ENCODE measurements at places on chromosomes 7 and 10.

- no peak for DNase-seq
Observed at GRCh38 chr7:82665966-82666507, 222.5 kb upstream of the CACNA2D1 start.

- no peak for DNase-seq
Observed at GRCh38 chr7:75721426-75721825, 17.3 kb downstream of the HIP1 start.

- no peak for DNase-seq
Observed at GRCh38 chr7:71286336-71286735, 154.4 kb downstream of the GALNT17 start.

DNA sequence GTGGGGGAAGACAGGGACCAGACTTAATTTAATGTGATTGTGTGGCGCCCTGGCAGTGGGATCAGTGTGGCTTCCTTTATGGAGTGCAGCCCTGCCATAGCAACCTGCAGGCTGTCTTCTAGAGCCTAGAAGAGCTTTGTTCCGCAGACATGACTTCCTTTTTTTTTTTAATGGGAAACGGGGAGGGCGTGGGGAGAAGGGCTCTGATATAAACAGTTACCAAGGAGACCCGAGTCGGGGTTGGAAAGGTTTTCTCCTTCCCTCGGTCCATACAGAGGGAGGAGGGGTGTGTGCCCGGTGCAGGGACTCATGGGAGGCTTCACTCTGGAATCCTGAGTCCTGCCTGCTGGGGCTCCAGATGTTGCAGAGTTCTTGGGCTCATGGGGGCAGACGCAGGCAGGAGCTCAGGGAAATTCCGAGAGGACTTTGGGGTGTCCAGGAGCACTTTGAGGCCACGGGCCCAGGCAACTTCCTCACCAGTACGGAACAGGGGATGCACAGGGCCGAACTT, 26.9 kb downstream of the TMEM120A start:
- DNase-seq, result peak; percentile 27

DNA sequence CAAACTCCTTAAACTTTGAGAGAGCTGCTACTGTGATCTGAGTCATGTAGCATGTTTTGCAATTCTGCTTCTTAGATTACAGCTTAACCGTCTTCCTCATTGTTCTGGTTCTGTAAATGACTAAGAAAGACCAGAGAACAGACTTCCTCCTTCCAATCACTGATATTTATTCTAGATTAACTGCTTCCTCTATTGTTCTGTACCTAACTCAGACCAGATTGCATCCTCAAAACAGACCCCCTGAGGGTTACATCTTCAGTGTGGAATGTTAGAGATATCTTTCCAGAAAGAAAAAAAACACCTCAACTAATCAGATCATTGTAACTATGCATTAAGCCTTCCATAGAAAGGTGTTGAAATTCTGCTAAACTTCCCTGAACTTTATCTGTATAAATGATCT, 5.7 kb upstream of the PIP start:
- DNase-seq, result no peak

DNA sequence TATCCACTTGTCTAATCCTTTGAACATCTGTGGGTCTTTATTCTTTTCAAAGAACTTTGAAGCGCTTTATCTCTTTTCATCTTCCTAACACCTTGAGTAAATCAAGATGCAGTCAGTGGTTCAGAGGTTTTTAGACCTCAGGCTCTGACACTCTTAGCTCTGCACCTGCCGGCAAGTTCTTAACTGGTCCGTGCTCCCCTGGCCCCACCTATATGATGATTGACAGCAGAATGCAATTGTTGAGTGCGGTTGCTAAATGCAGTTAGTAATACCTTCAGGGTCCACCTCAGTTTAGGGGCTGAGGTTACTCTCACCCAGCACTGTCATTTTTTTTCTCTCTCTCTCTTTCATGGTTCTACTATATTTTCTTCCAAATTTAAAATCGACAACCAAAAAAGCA, 854.2 kb upstream of the AUTS2 start:
- DNase-seq, result no peak

DNA sequence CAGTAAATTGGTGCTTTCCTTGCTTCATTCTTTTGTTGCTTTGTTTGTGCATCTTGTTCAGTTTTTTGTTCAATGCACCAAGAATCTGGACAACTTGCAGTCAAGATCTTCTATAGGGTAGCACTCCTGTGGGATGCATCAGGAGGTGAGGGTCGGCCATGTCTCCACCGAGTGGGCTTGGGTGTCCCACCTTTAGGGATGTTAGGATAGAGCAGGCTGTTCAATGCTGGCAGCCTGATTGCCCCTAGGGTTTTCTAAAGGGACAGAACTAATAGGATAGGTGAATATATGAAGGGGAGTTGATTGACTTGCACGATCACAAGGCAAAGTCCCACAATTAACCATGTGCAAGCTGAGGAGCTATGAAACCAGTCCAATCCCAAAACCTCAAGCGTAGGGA, 109.9 kb downstream of the GLRX3 start:
- no peak for DNase-seq

DNA sequence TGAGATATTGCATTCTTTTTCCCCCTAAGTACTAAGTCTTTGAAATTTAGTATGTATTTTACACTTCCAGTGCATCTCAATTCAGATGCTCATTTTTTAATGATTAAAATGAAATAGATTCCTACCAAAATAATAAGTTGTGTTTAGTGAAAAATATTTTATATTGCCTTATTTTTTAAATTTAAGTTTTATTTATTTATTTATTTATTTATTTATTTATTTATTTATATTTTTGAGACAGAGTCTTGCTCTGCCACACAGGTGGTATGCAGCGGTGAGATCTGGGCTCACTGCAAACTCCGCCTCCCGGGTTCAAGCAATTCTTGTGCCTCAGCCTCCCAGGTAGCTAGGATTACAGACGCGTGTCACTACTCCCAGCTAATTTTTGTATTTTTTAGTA, 95.5 kb downstream of the RPS24 start:
- no peak for DNase-seq

DNA sequence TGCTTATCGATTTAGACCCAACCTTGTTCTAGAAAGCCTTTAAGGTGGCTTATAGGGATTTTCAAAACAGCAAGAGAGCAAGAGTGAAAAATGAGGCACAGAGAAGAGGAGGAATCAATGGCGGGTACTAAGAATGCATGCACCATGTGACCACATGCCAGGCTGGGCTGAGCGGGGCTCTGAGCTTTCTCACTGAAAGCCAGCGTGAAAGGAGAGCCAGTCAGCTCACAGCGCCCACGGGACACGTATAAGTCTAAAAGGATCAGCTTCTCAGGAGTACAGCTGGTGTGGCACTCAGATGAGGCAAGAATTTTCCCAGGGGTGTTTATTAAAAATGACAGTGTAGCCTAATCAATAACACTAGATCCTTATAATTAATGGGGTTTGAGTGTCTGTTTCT, 114.3 kb downstream of the SLIT1 start:
- no peak for DNase-seq

- no peak for DNase-seq
Observed at GRCh38 chr7:147412782-147413556, 1177.6 kb upstream of the C7orf33 start.

DNA sequence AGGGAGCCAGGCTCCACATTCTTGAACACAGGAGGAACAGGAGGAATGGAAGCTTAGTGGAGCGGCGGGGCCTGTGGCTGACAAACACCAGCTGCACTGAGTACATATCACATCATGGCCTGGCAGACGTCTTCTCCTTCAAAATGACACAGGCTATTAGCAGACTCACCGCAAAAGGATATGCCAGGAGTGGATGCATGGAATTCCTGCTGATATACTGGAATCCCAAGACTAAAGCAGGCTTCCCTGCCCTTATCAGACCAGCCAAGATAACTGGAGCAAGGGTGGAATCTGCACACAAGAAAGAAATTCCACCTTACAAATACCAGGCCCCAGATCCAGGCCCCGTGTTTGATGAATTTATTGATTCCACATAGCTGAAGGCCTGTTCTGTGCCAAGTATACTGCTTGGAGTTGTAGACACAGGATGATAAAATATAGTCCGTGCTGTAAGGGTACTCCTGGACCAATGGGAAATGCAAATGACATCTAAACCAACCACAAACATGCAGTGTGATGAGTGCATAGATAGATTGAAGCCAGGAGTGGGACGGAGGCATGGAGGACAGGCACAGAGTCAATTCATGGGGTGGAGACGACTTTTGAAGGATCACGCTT, 480.5 kb upstream of the ZMIZ1 start:
- DNase-seq, result no peak

- no peak for DNase-seq
Observed at GRCh38 chr10:100020886-100021253, 11.1 kb upstream of the DNMBP start.

DNA sequence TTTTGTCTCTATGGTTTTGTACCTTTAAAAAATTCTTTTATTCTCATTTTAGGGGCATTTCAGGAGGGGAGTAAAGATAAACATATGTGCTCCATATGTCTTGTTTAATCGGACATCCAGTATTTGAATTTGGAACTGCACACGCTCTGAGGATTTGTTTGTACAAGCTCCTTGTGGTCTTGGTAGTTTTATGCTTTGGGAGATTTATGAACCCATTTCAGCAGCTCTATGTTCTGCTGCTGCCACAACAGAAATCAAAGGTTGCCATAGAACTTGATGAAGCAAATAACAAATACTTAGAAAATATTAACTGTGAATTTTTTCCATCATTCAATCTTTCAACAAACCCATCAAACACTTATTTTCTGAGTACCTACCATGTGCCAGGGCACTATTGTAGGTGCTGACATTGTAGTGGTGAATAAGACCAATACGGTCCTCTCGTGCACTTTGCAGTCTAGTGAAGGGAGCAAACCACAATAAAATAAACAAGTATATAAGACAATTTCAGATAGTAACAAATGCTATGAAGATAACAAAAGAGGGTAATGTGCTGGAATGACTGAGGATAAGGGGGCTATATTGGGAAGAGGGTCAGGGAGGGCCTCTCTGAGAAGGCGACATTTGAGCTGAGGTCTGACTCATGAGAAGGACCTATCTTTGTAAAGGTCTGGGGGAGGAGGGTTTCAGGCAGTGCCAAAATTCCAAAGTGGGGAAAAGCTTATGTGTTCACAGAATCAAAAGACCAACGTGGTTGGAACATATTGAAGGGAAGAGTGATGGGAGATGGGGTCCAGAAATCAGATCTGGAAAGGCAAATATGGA, 30.4 kb downstream of the MYPN start:
- DNase-seq, result no peak

GRCh38 chr7:148865283-148865682, 18.8 kb downstream of the EZH2 start:
- no peak for DNase-seq

GRCh38 chr7:93055543-93056107, 62.2 kb downstream of the SAMD9 start:
- DNase-seq, result no peak

GRCh38 chr7:20270867-20271266, 53.7 kb upstream of the MACC1 start:
- DNase-seq, result no peak

- no peak for DNase-seq
Observed at GRCh38 chr7:111312966-111313365, 222.0 kb downstream of the LRRN3 start.

GRCh38 chr7:94182066-94182465, 177.9 kb upstream of the BET1 start:
- DNase-seq, result no peak

DNA sequence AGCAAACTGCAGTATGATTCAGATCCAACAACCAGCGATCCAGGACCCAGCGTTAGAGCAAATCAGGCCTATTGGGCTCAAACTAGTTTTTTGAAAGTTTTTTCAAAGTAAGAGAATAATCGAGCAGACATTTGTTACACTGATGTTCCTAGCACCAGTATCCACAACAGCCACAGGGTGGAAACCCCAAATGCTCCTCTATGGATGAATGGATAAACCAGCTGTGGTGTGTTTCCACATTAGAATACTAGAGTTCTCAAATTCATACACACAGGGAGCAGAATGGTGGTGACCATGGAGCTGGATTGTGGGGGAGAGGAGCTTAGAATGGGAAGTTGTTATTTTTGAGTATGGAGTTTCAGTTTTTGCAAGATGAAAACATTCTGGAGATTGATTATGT, 60.7 kb downstream of the PDIA4 start:
- no peak for DNase-seq

GRCh38 chr10:11336722-11337162, 274.7 kb downstream of the USP6NL start:
- no peak for DNase-seq

GRCh38 chr10:99357691-99358090, 28.5 kb downstream of the CNNM1 start:
- DNase-seq, result no peak

- no peak for DNase-seq
Observed at GRCh38 chr10:51924359-51924758, 225.0 kb upstream of the CSTF2T start.

DNA sequence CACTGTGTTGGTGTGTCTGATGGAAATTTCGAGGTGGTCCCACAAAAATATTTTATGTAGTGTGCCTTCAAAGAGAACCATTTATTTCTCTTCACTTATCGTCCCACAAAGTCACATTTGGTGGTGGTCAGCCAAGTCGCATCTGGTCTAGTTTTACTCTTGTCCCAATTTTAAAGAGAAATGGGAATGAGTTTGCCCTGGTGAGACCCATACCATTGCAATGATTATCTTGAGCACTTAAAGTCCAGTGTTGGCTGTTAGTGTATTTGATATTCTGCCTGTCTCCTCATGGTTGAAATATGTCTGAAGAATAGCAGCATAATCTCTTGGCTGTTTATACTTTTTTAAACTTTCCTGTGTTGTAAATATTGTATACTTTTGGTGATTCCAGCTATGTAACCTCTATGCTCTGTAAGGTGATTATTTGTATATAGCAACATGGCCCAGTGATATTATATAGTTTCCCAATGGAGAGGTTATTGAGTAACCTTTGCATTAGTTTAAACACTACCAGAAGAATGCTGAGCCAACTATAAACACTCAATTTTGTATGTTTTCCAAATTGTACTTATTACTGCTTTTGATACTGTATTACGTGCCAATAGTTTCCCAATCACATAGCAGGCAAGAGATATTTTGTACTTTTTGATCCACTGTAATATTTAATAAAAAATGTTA, 172.2 kb downstream of the RTKN2 start:
- DNase-seq, result no peak

- no peak for DNase-seq
Observed at GRCh38 chr7:101169838-101170551, 4.6 kb upstream of the VGF start.

- DNase-seq, result no peak
Observed at GRCh38 chr10:99330347-99330924, 1.3 kb downstream of the CNNM1 start.
